ENCODE measurements at places on chromosomes 1 and 21. TPM values are rescaled to one million over a fixed set of nuclear protein-coding genes. Genes with fewer than 3 reads are reported as not detected.

DNA sequence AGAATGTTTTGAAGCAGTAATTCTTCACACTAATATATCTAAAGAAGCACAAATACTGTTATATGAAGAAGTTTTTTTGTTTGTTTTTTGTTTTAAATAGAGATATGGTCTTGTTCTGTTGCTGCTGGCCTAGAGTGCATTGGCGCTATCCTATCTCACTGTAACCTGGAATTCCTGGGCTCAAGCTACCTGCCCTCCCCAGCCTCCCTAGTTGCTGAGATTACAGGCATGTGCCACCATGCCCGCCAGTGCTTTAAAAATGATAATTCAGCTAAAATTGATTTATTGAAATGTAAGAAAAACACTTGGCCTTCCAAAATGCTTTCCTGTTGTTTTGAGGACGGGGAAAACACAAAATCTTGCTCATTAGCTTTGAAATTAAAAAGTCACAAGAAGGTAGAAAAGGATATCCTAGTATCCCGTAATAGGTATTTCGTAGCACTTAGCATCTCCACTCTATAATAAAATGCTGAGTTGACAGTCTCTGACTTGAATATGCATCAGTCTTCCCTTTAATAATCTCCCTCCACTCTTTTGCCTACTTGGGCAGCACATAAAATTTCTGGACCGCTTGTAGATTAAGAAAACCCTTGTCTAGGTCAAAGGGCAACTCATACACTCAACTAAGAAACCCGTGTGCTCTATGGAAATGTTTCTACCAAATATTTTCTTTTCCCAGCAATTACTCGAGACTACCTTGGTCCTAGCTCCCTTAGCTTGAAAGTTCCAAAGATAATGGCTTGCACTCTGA lies 1.3 kb downstream of the SCYL3 start:
- DNase-seq, result no peak
- H3K4me3 ChIP-seq, result peak overlapping the region; percentile 86
- peaks cover 50% of the 10 kb centered on the region for H3K4me1 ChIP-seq
- H3K36me3 ChIP-seq, result peaks cover 14% of the 10 kb centered on the region
- peaks cover 2% of the 10 kb centered on the region for H3K27me3 ChIP-seq
- H3K27ac ChIP-seq, result peak overlapping the region; percentile 92

MFAP2 gene
- 0.32 TPM for total RNA-seq

GRCh38 chr1:48051466-48052126 lies 54.4 kb upstream of the TRABD2B start:
- H3K4me1 ChIP-seq, result no peaks in the 10 kb centered on the region
- H3K36me3 ChIP-seq, result no peaks in the 10 kb centered on the region
- no peak overlapping the region for H3K27ac ChIP-seq
- H3K4me3 ChIP-seq, result no peak overlapping the region
- H3K27me3 ChIP-seq, result no peaks in the 10 kb centered on the region

C4BPA gene
- total RNA-seq, result not detected

Measured in activated T-helper 2 cell treated with anti-CD3 and anti-CD28 coated beads, Interferon-gamma antibody, Interleukin-2, Interleukin-4, amounts not matched to agents 10 μg/mL and 5 μg/mL and 100 μg/mL, durations not matched to agents 14 hours and 24 hours and 36 hours (primary cell).